ENCODE measurements at places on chromosomes 16 and 17. TPM values are rescaled to one million over a fixed set of nuclear protein-coding genes. Genes with fewer than 3 reads are reported as not detected.
A peak's percentile ranks its signal among the peaks of the same experiment; 100 is the strongest.

GRCh38 chr16:57299009-57299718 is 14.7 kb upstream of the PLLP start:
- ATAC-seq, result peak; percentile 11

DNA sequence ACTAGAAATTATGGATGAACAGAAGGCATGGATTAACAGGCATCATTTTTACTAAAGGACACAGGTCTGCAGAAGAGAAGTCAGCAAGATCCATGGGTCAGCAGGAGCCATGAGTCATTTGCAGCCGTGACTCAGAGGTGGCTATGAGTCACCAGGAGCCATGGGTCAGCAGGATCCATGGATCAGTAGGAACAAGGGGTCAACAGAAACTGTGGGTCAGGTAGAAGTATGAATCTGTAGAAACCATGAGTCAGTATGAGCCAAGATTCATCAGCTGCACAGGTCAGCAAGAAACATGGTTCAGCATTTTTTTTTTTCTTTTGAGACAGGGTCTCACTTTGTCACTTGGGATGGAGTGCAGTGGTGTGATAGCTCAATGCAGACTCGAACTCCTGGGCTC is 58.2 kb upstream of the HS3ST4 start:
- ATAC-seq, result peak; percentile 22

DNA sequence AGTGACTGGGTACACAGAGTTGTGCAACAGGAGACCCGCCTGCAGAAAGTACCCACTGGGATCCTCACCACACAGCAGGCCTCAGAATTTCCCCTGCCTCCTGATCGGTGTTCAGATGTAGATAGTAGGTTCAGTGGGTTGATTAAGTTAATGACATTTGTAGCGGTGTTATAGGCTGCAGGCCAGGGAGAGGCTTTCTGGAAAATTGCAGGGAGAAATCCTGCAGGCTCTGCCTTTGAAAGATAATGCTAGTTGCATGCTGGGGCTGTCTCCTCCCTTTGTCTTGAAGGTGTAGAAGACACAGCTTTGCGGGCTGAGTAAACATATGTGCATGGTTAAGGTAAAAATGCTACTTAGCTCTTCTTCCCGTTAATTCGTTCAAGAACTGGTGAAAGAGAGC is 406.3 kb upstream of the RBFOX1 start:
- ATAC-seq, result no peak

DNA sequence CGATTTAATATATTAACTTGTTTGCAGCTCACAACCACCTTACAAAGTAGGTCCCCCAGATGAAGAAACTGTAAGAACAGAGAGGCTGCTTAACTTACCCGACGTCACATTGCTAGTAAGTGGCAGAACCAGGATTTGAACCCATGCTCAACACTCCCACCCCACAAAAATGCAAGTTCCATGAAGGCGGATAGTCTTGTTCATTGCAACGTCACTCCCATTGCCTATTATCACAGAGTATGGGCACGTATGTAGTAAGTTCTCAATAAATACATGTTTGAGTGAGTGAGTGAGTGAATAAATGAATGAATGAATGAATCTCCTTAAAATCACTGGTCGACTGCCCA is 1.1 kb downstream of the USP31 start:
- ATAC-seq, result no peak

GRCh38 chr17:42893359-42893758 is 7.2 kb upstream of the G6PC1 start:
- ATAC-seq, result no peak

DNA sequence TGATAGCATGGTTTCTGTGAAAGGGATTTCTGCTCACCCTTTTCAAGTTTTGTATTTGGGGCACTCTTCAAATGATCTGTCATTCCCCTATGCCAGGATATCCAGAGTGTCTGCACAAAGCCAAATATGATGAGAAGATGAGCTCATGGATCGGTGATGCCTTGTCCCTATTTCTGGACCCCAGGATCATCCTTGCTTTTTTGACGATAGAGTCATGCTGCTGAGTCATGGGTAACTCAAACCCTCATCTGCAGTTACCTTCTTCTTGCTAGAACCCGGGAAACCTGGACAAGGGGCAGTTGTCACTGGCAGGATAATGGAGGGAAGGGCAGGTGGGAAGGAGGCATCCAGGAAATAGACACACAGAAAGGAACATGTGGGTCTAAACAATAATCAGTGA is 17.8 kb upstream of the MAPT start:
- ATAC-seq, result no peak

Gene TEX19
- not detected for total RNA-seq

Gene SSTR5
- total RNA-seq, result not detected

Data from esophagus mucosa (tissue), 1 donor.